ENCODE measurements at places on chromosomes 6 and 20.

DNA sequence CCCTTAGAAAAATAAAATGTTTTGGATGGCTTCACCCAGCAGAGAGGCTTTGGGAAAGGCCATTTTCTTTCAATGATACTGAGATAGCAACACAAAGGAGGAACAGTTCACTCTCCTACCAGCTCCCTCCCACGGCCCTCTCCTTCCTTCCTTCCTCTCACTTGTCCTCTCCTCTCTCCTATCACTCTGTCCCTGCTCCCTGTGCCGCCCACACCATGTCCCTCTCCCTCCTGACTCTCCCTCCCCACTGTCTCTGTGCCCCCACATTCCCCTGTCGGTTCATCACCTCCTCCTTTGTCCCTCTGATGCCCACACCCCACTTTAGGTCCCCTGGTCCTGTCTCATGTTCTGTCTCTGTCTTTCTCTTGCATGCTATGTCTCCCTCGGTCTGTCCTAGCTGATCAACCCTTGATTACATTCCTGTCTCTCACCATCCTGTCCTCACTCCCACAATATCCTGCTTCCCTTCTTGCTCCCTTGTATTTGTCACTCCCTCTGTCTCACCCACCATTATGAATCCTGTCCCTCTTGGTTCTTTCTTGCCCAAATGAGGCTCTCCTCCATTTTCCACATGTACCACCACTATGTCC is 30.1 kb downstream of the ELMO2 start:
- DNase-seq: no peak

DNA sequence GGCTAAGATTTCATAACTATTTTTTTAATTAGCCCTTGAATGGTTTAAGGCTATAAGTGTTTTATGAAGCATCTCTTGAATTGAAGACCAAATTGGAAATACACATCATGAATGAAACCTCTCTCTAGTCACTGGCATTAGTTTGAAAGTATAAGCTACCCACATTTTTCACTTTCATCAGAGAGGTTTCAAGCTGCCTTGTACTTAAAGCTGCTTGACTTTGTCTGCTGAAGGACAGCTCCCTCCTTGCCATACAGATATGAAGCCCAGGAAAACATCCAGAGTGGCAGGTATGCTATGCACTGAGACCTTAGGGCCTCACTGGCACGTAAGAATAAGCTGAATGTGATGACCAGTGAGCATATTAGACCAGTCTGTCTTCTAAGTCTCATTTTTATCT is 62.7 kb downstream of the ELOVL2 start:
- no peak for DNase-seq

DNA sequence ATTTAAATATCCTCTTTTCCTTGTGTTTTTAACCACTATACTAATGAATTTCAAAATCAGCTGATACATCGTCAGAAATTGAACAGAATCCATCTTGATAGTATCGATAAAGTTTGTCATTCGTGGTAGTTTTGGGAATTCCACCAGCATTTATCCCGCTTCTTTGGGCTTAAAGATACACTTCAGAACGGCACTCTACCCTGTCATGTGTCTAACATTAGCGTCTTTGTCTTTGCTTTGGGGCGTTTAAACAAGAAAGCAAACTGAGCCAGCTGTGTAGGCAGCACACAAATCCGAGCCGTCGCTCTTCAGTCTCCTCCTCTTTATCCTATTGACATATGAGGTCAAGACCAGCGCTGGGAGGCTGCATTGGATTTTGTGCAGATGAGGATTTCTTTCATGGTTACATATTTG is 27.5 kb upstream of the NHSL1 start:
- DNase-seq: no peak

DNA sequence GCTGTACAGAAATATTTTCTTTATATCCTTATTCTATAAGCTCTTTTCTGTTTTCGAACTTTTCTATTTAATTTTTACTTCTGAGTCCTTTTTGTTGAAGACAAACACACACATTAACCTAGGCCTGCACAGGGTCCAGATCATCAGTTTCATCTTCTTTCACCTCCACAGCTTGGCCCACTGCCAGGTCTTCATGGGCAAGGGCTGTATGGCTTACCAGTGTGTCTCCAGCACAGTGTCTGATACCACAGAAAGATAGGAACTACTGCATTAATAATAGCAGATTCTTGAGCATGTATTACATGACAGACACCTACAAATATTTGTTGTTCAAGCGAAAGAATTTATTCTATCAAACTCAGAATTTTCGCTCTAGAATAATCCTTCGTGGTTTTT is 24.4 kb downstream of the QKI start:
- no peak for DNase-seq

- no peak for DNase-seq
Measured at GRCh38 chr20:16580620-16581019, 7.4 kb upstream of the KIF16B start.

GRCh38 chr20:53579266-53579580 is 14.4 kb downstream of the ZNF217 start:
- no peak for DNase-seq

All from CD14-positive monocyte (primary cell).